Activated T-cell treated with anti-CD3 and anti-CD28 coated beads, Interleukin-2, amount 50 U/mL, for 4 hours (primary cell): ENCODE measurements at places on chromosomes 2 and 18. TPM values are rescaled to one million over a fixed set of nuclear protein-coding genes. Genes with fewer than 3 reads are reported as not detected.

DNA sequence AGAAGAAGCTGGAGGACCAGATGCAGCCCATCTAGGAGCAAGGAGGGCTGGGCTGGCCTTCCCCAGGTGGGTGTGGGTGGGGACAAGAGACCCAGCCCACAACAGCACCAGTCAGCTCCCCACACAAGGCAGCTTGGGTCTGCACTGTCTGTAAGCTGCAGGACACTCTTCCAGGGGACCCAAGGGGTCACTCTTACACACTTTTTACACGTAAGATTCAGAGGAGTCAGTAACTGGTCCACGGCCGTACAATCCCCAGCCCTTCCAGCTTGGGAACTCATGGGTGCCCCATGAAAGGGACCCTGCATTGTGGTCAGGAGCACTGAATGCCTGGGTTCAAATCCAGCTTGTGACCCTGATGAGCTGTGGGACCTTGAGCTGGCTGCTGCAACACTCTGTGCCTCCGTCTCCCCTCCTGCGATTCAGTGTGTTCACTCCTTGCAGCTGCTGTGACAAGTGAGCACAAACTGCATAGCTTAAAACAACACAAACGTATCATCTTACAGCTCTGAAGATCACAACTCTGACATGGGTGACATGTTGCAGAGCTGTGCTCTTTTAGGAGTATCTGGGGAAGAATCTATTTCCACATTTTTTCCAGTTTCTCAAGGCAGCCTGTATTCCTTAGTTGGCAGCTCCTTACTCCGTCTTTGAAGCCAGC, 11.1 kb upstream of the SLC66A3 start:
- DNase-seq = no peak

DNA sequence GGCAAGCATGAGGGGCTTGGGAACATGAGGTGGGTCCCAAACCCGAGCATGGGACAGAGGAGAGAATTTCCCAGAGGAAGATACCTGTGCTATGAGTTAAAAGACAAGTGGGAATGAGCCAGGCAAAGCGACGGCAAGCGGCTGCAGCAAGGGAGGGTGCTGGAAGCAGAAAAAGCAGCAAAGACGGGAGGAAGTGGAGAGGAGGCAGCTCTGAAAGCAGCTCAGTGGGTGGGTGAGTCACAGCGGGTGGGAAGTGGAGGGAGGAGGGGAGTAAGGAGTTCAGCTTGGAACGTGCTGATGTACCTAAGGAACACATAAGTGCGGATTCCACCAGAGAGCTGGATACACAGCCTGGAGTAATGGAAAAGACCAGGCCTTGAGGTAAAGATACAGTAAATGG, 41.4 kb downstream of the THUMPD2 start:
- DNase-seq = no peak

KCNJ13 gene
- total RNA-seq = not detected

GRCh38 chr18:77749089-77749488, 499.4 kb downstream of the GALR1 start:
- DNase-seq = no peak

MAPK4 gene
- total RNA-seq = not detected

GRCh38 chr2:167817422-167817821, 430.0 kb downstream of the STK39 start:
- DNase-seq = no peak

RAB1A gene
- total RNA-seq = 73.6 TPM

DNA sequence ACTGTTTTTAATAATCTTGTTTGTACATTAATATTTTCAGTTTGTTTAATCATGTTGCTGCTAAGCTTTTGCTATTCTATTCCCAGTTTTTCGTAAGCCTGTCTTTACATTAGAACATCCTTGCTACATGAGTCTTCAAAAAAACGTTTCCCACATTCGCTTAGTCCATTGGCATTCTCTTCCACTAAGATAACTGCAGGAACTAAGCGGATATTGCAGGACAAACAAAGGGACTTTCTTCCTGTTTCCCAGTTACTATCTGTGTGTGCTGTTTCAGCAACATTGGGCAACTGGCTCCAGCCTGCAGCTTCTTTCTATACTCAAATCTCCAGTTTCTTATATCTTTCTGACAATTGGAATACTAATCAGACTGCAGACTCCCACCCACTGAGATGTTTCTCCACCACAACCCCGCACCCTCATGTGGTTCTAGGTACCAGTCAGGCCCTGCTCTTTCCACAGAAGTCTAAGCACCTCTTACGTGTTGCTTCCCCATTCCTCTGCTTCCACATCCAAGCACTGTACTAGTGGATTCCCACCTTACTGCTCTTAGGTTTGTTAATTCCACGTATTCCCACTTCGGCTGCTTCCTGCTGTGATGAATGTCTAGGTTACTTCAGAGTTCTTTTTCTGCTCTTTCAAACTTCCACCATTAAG, 420.3 kb downstream of the LRRTM4 start:
- DNase-seq = no peak

- DNase-seq = no peak
Measured at GRCh38 chr2:17879913-17880274, 1.4 kb downstream of the KCNS3 start.

DNA sequence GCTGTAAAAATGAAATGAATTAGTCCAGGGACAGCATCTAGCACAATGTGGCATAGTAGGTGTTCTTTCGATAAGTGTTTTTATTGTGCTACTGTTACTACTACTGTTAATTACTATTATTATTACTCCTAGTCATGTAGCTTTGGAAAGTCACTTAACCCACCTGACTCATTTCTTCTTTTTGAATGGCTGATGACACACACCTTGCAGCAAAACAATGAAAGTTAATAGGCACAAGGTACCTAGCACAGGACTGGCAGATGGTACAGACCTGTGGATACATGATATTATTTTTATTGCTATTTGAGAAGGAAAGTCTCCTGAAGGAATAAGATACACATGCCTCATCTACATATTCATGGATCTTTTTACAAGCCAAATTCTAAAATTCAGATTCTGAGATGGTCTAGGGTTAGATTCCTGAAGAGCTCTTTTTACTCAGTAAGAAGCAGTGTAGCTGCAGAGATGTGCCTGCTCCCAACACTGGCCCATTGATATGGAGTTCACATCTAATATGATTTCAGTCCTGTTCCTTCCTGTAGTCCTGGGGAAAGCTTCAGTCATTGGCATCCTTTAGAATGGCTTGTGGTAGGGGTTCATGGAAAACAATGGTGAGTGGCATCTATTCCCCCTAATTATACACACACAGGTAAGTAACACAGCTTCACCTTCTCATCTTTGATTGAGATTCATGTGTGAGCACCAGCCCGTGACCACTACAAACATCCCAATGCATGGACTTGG, 7.9 kb upstream of the ERMN start:
- no peak for DNase-seq

C2orf80 gene
- not detected for total RNA-seq

DNA sequence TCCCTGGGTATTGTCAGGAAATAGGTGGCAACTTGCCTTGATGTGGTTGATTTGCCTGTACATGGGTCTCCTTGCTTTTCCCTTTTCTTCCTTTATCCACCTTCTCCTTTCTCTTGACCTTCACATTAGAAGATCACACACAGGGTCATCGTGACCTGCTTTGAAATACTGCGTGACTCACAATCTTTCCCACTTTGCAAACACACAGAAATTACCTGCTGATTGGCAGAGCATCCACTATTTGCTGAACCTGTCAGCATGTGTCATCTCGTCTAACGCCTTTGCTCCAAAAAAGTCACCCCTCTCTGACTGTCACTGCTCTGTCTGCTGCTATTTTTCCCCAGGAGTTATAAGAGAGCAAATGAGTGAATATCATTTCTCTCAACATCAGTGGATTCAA, 60.8 kb downstream of the MYO3B start:
- no peak for DNase-seq

ST3GAL5 gene
- 3.6 TPM for total RNA-seq

GRCh38 chr2:215664847-215665525, 229.1 kb upstream of the FN1 start:
- DNase-seq = no peak

DNA sequence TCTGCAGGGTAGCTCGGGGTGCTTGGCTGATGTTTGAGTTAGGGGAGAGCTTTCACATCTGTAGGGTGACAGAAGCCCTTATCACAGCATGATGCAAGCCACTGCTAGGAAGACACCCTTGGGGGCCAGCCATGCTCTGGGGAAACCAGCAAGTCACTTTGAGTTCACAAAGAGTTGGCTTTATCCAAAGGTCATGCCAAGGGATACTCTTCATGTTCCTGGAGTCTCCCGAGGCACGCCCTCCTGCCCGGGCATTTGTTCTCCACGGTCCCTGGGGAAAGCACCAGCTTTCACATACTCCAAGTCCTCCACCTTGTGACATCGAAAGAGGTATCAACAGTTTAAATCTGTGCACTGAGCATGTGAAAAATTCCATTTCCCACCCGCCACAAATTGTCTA, 227.7 kb downstream of the VAPA start:
- no peak for DNase-seq

- peak; percentile 29 for DNase-seq
Measured at GRCh38 chr2:96539215-96539920, 2.8 kb downstream of the ARID5A start.

- DNase-seq = no peak
Measured at GRCh38 chr2:120905298-120905697, 169.6 kb downstream of the GLI2 start.

DNA sequence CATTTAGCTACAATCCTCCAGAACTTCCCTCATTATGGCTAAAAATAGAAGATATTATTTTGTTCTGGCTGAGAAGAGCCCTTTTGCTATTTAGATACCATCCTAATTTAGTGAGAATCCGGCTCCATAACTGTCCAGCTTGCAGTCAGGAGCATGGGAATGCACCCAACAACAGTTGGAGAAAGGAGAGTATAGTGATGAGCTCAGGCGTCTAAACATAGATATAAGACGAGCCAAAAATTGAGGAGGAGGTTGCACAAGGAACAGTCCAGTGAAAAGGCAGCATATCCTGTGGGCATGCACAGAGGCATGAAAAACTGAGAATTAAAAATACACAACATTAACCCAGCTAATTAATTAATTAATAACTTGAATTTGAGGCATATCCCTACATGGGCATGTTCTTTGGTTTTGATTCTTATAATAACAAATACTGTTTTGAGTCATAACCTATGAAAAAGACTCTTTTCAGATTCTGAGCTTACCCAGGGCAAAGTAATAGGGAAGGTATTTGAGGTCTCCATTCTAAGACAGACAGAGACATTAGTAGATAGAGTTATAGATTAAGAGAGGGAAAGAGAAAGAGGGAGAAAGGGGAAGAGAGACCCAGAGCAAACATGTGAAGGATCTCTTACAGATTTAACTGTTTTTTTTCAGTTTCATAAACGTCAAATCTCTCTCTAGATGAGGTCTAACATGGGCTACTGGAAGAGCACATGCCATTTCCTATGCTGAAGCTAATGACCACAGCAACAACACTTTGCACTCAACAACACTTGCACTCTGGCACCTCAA, 311.2 kb downstream of the OSR1 start:
- DNase-seq = no peak

GRCh38 chr2:69538872-69539548, 101.8 kb upstream of the NFU1 start:
- DNase-seq = no peak

- DNase-seq = no peak
Measured at GRCh38 chr2:25960920-25961319, 21.4 kb downstream of the KIF3C start.

- DNase-seq = no peak
Measured at GRCh38 chr2:222862106-222862908, 1.5 kb downstream of the ACSL3 start.

DNA sequence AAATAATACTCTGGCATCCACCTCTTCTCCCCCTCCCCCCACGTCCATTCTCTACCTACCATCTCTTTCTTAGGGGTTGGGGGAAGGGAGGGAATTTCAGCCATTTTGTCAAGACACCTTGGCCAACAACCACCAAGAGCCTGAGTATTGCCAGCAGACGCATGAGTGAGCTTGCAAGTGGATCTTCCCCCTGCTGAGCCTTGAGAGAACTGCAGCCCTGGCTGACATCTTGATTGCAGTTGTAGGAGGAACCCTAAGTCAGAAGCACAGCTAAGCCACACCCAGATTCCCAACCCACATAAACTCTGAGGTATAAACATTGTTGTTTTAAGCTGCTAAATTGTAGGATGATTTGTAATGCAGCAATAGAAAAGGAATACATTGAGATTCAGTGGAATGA, 165.6 kb downstream of the TMEFF2 start:
- no peak for DNase-seq

GRCh38 chr18:37845498-37845897, 279.9 kb upstream of the CELF4 start:
- DNase-seq = no peak

DNA sequence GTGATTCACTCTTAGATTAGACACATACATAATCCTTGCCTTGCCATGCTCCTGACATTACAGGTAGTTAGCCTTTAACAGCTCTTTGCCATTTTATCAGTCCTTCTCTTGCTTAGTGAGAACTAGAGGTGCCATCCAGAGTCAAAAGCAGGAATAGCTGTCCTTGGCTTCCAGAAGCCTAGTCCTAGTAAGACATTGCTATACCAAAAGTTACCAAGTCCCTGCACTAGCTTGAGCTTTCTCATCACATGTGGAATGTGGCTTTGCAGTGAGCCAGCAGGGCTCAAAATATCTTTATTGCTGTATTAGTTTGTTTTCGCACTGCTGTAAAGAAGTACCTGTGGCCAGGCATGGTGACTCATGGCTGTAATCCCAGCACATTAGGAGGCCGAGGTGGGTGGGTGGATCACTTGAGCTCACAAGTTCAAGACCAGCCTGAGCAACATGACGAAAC, 104.7 kb upstream of the NOSTRIN start:
- no peak for DNase-seq

DNA sequence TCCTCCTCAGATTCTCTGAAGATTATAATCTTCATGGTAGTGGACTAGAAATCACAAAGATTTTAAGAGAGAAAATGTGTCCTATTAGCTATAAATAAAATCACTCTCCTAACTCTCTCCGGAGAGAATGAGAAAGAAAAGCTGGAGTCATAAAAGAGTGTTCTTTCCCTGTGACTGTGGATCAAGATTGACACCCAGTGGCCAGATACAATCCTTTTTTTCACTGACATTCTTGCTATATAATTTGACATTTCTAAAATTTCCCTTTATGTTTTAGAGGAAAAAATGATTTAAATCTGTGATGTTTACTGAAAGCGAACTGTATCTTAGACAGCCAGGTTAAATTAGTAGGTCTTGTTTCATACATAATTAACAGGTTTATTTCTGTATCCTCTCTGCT, 35.4 kb upstream of the LRP2 start:
- no peak for DNase-seq

- DNase-seq = no peak
Measured at GRCh38 chr2:174485788-174486562, 854 bp downstream of the GPR155 start.

SCLY gene
- total RNA-seq = 60.1 TPM

CACNB4 gene
- total RNA-seq = 0.15 TPM

GRCh38 chr2:144364944-144365738, 154.8 kb downstream of the ZEB2 start:
- DNase-seq = no peak

IL1RL1 gene
- total RNA-seq = 0.38 TPM

DNA sequence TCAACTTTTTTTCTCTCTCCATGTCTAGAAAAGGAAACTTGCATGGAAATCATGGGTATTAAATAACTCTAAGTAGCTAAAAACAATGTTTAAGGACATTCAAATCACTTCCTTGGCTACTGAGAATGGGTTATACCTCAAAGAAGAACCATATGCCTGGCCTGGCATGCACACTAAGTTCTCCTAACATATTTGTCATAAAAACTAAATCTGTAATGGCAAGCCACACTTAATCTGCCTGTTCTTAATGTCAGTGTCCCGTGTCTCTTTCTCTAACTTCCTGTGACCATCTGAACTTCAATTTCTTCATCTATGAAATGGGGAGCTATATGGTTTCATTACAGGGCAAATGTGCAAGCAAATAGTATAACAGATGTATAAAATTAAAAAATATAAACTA, 11.1 kb downstream of the PDE1A start:
- DNase-seq = no peak

GRCh38 chr18:57677262-57678211, 55.9 kb upstream of the NARS1 start:
- DNase-seq = no peak

RPRM gene
- total RNA-seq = not detected
